Left lung (tissue), 14 donors: ENCODE measurements at places on chromosomes 12 and 14. TPM values are rescaled to one million over a fixed set of nuclear protein-coding genes. Genes with fewer than 3 reads are reported as not detected.

GRCh38 chr12:115895247-115895646 is 382.2 kb downstream of the MED13L start:
- no peak for DNase-seq

GRCh38 chr14:37637341-37637740 is 41.9 kb downstream of the TTC6 start:
- no peak for DNase-seq

GRCh38 chr14:51160871-51161270 is 66.0 kb upstream of the TRIM9 start:
- DNase-seq = no peak

DEGS2 gene
- 6.7 TPM for polyA plus RNA-seq

GRCh38 chr14:99531251-99532096 is 50.3 kb downstream of the CCNK start:
- no peak for DNase-seq

RNF31 gene
- polyA plus RNA-seq = 44.6 TPM

RFX4 gene
- polyA plus RNA-seq = not detected

GRCh38 chr14:21169573-21169972 is 13.7 kb upstream of the OR5AU1 start:
- no peak for DNase-seq

NUP37 gene
- polyA plus RNA-seq = 38.7 TPM

GRCh38 chr14:99261912-99262787 is 9.8 kb downstream of the BCL11B start:
- DNase-seq = no peak

CLEC9A gene
- polyA plus RNA-seq = 2.2 TPM

- no peak for DNase-seq
Observed at GRCh38 chr12:111759271-111759670, 7.5 kb upstream of the ALDH2 start.

COCH gene
- polyA plus RNA-seq = 1.3 TPM

DNA sequence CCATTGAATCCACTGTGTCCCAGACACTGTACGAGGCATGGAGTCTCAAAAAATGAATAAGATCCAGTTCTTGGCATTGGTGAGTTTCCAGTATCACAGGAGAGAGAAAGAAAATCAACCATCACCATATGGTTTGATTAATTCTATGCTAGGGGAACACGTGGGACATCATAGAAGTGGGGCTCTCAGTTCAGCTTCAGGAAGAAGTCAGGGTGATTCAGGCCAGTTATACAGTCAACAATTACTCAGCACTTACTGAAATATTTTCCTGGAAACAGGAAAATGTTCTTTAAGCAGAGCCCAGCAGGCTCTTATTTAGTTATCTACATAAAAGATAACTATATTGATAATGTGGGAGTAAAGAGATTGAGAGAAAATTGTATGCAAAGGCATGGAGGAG is 407.2 kb downstream of the NOVA1 start:
- DNase-seq = no peak

GPR65 gene
- 0.70 TPM for polyA plus RNA-seq

DNA sequence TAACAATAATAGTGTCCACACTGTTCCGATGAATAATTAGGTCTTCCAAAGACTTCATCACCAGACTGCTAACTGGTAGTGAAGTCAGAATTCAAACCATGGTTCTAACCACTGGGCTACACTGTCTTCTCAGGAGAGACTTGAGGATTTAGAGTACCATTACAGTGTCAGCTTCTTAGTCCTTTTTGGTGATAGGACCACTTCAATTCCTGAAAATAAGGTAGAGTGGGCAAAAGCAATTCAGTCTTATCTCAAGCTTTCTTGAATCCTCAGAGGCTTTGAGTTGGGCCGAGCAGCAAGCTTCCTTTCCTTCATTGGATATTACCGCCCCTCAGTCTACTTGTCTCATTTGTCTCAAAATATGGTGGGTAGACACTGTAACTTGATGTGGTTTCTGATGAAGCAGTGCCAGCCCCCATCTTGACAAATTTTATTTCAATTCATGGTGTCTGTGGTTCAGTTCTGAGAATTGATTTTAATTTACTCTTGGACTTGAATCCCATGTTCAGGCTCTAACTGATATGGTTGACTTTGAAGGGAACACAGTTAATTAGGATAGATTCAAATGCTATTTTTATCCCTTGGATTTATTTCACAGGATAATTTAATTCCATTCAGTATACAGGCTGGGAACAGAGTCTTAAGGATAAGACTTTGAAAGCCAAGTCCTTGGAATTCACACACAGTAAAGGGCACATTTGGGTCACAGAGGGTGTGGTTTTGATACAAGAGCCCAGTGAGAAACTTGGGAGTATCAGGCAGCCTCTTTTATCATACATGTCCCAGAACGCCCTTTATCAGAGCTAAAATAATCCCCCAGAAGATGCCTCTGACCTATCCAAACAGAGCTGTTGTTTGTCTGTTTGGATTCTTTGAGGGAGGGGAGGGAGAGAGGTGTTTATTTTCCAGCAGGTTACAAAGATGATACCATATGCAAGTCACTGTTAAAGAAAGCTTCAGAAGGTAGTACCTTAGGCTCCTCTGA is 167.3 kb downstream of the PRKCH start:
- DNase-seq = no peak

- no peak for DNase-seq
Observed at GRCh38 chr12:29160230-29160629, 11.2 kb downstream of the FAR2 start.

GRCh38 chr12:11568762-11569478 is 80.6 kb upstream of the ETV6 start:
- DNase-seq = no peak

DNA sequence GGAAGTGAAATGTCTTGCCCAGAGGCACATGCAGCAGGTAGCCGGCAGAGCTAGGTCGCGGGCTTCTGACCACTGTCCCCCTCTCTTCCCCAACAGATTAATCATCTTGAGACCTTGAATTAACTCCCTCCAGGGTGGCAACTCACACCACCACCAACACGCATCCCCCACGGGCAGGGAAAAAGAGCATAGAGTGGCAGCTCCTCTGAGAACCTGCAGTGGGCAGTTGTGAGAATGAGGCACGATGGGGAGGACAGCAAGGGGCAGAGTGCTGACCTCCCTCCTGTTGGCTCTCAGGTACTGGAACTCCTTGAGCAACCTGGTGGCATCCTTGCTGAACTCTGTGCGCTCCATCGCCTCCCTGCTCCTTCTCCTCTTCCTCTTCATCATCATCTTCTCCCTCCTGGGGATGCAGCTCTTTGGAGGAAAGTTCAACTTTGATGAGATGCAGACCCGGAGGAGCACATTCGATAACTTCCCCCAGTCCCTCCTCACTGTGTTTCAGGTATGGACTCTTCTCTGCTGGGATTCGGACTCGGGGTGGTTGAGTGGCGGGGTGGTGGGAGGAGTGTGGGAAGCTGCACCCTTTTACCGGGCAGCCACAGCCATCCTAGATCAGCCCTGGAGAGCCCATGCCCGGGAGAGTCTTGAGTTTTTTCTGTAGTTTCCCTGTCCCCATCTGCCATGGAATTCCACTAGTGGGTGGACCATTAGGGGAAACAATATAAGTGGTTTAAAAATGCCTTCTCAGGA is 213.3 kb upstream of the FKBP4 start:
- DNase-seq = no peak

IRAK3 gene
- polyA plus RNA-seq = 34.4 TPM

DNA sequence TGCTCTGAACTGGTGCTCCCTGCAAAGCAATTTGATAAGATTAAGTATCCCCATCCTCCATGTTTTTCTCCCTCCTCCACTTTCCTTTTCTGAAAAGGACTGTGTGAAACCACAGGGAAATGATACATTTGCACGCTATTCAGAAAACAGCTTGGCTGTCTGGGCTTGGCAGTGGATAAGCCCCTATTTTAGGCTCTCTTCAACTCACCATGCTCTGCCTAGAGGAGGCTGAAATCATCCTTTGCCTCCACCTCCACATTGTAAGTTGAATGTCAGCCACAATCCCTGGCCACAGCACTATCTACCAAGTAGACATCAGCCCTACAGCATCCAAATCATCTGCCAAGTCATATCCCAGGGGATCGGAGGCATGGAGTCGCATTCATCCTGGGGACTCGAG is 642.3 kb downstream of the RPS29 start:
- no peak for DNase-seq

GPR137C gene
- 7.1 TPM for polyA plus RNA-seq

- no peak for DNase-seq
Observed at GRCh38 chr14:37620856-37621255, 25.4 kb downstream of the TTC6 start.
